Activated CD4-positive, alpha-beta T cell treated with anti-CD3 and anti-CD28 coated beads for 36 hours (primary cell): ENCODE measurements at places on chromosomes 5 and 9. TPM values are rescaled to one million over a fixed set of nuclear protein-coding genes. Genes with fewer than 3 reads are reported as not detected.

Gene AK1
- total RNA-seq: 14.5 TPM

Gene RASGEF1C
- total RNA-seq: not detected

DNA sequence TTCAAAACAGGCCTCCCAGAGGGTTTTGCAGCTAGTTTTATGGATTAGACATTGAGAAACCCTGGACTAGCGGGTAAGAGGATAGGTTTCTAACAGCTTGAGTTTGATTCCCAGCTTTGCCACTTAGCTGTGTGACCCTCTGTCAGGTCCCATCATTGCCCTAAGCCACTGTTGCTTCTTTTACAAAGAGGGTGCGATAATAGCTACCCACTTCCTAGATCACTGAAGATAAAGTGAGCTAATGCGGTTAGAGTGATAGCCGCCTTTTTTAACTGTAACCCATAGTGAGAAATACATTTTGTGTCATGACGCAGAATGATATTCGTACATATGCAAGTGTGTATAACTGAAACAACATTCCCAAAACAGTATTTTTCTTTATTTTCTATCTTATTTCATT, 40.3 kb downstream of the CSF1R start:
- peaks cover 6% of the 10 kb centered on the region for H3K4me1 ChIP-seq
- H3K4me3 ChIP-seq: no peak overlapping the region
- no peak overlapping the region for H3K27ac ChIP-seq
- no peaks in the 10 kb centered on the region for H3K27me3 ChIP-seq
- H3K36me3 ChIP-seq: peaks cover 49% of the 10 kb centered on the region

Gene PCDHGA4
- total RNA-seq: 0.11 TPM

DNA sequence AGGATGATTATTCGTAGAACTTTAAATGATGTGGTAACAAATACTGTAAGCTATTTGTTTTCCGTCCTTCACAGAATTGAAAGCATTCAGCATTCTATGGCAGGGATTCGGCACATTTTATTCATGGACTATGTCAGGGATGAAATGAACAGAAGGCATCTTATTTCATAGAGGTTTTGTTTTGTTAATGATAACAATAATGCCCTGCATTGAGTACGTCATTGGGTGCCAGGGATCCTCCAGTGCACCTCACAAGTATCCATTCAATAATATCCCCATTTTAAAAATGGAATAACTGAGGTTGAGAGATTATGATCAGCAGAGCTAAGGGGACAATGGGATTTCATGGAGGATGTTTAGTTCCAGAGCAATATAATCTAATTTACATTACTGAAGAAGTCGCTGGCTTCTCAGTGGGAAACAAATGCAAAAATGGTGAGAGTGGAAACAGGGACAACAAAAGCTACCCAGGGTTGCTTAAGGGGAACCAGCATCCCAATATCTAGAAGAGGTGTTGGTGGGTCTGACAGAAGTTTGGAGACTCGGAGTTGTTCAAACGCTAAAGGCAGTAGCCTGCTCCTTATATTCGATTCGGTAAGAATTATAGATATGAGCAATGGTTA, 985.7 kb upstream of the WWC1 start:
- no peaks in the 10 kb centered on the region for H3K36me3 ChIP-seq
- no peak overlapping the region for H3K4me3 ChIP-seq
- no peaks in the 10 kb centered on the region for H3K27me3 ChIP-seq
- H3K27ac ChIP-seq: no peak overlapping the region
- DNase-seq: no peak

DNA sequence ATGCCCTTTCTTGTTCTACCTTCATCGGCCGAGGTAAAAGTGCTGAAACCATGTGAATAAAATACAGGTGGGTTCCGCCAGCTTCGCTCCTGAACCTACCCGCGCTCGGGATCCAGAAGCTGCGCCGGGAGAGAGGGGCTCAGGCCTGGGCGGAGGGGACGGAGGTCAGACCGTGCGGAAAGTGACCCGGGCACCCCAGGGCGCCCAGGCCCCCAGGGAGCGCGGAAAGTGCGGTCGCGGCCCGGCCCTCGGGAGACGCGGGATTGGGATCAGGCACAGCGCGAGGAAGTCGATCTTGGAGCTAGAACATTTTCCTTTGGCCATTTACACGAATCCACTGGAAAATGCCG, 329 bp downstream of the SYK start:
- H3K36me3 ChIP-seq: no peaks in the 10 kb centered on the region
- DNase-seq: no peak
- H3K4me3 ChIP-seq: peak overlapping the region; percentile 32

GRCh38 chr5:51033215-51033614, 350.0 kb upstream of the ISL1 start:
- DNase-seq: no peak
- no peak overlapping the region for H3K27ac ChIP-seq
- no peaks in the 10 kb centered on the region for H3K36me3 ChIP-seq
- H3K27me3 ChIP-seq: peaks cover 4% of the 10 kb centered on the region
- no peak overlapping the region for H3K4me3 ChIP-seq

GRCh38 chr5:82812575-82812974, 264.6 kb downstream of the TMEM167A start:
- no peak overlapping the region for H3K4me3 ChIP-seq
- H3K36me3 ChIP-seq: no peaks in the 10 kb centered on the region
- no peaks in the 10 kb centered on the region for H3K4me1 ChIP-seq
- H3K27ac ChIP-seq: no peak overlapping the region

- H3K4me1 ChIP-seq: no peaks in the 10 kb centered on the region
- no peaks in the 10 kb centered on the region for H3K36me3 ChIP-seq
- H3K27me3 ChIP-seq: no peaks in the 10 kb centered on the region
Observed at GRCh38 chr5:32780508-32780919, 69.4 kb downstream of the NPR3 start.

GRCh38 chr5:115180165-115180709, 10.5 kb upstream of the TRIM36 start:
- peak overlapping the region; percentile 71 for H3K4me3 ChIP-seq
- DNase-seq: peak; percentile 52
- peaks cover 66% of the 10 kb centered on the region for H3K27me3 ChIP-seq

GRCh38 chr5:104472811-104473210, 910.2 kb upstream of the NUDT12 start:
- DNase-seq: no peak

Gene IFNE
- not detected for total RNA-seq

DNA sequence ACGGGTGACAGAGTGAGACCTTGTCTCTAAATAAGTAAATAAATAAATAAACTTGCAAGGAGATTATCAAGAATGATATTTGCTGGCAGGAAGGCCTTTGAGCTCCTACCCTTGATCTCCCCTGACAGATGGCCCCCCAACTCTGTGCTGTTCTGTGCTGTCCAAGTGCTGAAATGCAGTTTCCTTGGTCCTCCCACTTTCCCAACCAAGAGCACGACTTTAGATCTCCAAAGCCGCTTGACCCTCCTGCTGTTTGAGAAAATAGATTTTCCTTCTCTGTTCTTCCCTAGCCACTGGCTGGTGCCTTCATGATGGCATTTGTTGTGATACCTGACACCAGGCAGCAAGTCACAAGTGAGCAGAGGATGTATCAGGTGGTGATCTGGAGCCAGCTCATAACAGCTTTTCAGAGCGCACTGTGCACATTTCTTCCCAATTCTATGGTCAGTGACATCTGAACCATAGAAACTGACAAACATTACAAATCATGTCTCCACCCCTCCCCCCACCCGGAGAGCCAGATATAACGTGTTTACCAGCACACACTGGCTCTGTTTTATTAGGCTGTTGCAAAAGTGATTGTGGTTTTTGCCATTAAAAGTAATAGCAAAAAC, 80.0 kb upstream of the PUM3 start:
- no peak for DNase-seq
- H3K27ac ChIP-seq: no peak overlapping the region
- H3K36me3 ChIP-seq: no peaks in the 10 kb centered on the region
- H3K4me3 ChIP-seq: no peak overlapping the region
